Activated T-helper 1 cell treated with Interleukin-2 at 50 U/mL for 16 hours (primary cell): ENCODE measurements at places on chromosomes 1 and 21.

- DNase-seq: no peak
Measured at GRCh38 chr1:40243351-40243750, 4.4 kb upstream of the TMCO2 start.

DNA sequence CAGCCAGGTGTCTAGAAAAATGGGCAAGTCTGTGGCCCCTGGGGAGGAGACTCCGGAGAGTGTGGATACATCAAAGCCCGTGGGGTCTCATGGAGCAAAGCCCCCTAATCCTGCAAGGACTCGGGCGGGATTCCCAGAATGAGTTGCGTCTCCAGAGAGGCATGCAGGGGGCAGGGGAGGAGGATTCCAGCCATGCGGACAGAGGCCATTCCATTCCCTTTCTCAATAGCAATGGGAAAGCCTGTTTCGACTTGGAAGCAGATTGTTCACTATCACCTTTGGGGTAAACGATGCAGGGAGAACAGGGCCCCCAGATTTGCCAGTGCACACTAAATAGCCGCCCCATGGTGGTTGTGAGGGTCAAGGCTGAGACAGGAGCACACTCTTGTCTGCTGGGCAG is 15.4 kb upstream of the PRDM15 start:
- no peak for DNase-seq

DNA sequence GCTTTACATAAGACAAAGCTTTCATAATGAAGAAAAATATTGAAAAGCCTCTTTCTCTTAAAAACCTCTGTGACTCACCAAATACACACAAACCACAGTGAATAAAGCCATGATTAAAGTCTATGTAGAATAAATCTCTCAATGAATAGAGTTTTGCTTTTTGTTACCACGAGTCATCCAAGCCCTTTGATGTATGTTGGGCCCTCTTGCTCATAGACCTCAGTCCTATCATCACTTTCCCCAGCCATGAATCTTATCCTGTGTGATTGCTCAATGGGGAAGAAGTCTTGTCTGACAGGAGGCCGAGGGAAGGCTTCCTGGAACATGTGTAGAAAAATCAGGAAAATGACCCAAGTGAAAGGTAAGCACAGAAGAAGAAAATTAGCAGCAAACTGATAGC is 60.8 kb downstream of the NGF start:
- DNase-seq: no peak

- no peak for DNase-seq
Measured at GRCh38 chr1:63621698-63622097, 28.5 kb downstream of the PGM1 start.
